Peyer's patch (tissue), 4 donors: ENCODE measurements at places on chromosomes 1 and 21.

- peak; percentile 44 for DNase-seq
Observed at GRCh38 chr1:17119076-17119772, at the start of gene PADI2. Gene PADI2, minus strand, starts transcription at chr1:17119451. Its CDS starts 80 bp downstream, at chr1:17119371.

- DNase-seq, result no peak
Observed at GRCh38 chr1:60978421-60979357, 103.7 kb upstream of the NFIA start.

DNA sequence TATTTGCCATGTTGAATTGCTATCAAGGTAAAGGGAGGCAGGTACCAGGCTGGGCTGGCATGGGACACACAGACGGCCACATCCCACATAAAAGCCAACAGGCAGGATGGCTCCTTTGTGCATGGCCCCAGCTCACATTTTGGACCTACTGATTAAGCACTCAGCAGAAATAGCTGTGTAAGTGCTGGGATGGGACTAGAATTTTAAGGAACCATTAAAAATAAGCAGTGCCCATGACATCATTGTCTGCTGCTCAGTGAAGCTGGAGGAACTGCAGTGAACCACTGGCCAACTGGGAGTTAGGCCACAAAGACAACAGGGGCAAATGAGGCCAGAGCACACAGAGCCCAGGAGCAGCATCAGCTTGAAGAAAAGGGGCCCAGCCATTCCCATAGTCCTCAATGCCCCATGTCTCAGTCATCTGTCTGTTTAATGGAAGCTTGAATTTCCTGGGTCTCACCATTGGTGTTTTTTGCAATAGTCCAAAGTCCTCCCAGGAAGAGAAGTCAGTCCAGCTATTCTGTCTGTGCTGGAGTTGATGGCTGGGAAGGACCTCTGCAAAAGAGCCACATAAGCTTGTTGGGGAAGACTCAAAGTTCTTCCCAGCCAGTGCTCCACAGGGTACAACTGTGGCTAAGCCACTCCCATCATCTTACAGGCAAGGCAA, 45.3 kb upstream of the TNR start:
- DNase-seq, result no peak

- DNase-seq, result no peak
Observed at GRCh38 chr1:58000116-58000515, 546.4 kb downstream of the OMA1 start.

GRCh38 chr1:179588425-179589024, 3.1 kb upstream of the TDRD5 start:
- DNase-seq, result no peak

DNA sequence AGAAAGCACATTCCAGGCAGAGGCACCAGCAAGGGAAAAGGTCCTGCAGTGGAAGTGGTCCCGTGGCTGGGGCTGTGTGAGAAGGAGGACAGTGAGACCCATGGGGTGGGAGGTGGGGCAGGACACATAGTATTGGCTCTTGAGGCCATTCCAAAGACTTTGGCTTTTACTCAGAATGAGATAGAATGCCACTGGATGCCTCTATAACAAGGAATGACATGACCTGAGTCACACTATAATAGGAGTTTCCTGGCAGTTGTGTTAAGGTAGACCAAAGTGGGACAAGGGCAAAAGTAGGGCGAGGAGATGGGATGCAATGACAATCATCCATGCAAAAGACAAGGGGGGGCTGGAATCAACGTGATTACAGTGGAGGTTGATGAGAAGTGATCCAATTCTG, 24.7 kb upstream of the LAMC2 start:
- no peak for DNase-seq

DNA sequence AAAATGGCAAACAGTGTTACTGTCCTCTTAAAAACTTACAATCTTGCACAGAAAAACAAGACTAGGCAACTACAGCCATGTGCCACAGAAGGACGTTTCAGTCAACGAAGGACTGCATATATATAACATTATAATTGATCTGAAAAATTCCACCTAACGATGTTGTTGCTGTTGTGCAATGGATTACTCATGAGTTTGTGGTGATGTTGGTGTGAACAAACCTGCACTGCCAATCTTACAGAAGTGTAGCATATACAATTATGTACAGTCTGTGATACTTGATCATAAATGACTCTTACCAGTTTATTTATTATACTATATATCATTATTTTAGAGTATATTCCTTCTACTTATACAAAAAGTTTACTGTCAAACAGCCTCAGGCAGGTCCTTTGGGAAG, 6.8 kb upstream of the VAMP4 start:
- no peak for DNase-seq

- no peak for DNase-seq
Observed at GRCh38 chr1:69913977-69914376, 291.4 kb downstream of the LRRC40 start.

DNA sequence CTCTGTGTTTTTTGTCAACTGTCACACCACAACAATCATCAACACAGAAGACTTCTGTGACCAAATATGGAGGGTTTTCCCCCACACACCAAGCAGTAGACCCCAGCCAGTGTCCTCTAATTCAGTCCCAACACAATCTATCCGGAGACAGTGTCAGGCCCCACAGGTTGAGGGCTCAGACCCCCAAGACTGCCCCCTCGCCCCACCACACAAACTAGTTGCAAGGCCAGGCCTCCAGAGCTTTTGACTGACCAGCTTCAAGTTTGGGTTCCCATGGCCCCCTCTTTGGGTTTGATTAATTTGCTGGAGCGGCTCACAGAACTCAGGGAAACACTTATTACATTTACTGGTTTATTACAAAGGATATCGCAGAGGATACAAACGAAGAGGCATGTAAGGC, 37.2 kb downstream of the NEK2 start:
- DNase-seq, result no peak

DNA sequence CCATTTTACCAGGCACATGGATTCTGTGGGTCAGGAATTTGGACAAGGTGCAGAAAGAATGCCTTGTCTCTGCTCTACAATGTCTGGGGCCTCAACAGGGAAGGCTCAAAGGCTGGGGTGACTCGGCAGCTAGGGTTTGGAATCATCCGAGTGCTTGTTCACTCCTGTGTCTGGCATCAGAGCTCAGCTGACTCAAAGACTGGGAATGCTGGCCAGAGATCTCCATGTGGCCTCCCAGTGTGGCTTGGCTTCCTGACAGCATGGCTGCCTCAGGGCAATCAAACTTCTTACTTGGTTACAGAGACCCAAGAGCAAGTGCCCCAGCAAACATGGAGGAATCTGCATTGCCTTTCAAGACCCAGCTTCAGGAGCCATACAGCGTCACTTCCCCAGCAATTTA, 110.5 kb downstream of the TOMM20 start:
- no peak for DNase-seq

GRCh38 chr1:40701684-40702083, 10.2 kb downstream of the NFYC start:
- DNase-seq, result no peak

- no peak for DNase-seq
Observed at GRCh38 chr1:235124665-235125064, 4.0 kb downstream of the TOMM20 start.

DNA sequence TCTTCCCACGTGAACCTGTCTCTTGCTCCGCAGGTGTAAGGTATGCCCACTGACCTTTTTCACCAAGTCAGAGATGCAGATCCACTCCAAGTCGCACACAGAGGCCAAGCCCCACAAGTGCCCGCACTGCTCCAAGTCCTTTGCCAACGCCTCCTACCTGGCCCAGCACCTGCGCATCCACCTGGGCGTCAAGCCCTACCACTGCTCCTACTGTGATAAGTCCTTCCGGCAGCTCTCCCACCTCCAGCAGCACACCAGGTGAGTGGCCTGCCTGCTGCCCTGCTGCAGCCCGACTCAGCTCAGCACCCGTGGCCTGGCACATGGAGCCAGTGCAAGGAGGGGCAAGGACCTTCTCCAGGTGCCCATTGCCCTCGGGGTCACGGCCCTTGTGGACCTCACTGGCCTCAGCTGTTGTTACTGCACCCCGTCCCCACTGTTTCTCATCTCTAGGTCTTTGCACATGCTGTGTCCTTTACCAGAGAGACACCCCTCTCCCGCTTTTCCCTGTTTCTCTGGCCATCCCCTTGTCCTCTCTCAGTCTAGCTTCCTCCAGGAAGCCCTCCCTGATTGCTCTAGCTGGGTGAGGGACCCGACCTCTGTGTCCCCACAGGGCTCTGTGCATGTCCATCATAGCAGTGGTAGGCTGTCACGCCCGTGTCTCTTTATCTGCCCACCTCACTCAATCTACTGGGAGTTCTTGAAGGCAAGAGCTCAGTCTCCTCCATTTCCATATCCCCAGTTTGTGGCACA, 25.4 kb downstream of the ZNF362 start:
- DNase-seq, result no peak

- DNase-seq, result no peak
Observed at GRCh38 chr1:119046785-119047438, 58.8 kb upstream of the TBX15 start.

DNA sequence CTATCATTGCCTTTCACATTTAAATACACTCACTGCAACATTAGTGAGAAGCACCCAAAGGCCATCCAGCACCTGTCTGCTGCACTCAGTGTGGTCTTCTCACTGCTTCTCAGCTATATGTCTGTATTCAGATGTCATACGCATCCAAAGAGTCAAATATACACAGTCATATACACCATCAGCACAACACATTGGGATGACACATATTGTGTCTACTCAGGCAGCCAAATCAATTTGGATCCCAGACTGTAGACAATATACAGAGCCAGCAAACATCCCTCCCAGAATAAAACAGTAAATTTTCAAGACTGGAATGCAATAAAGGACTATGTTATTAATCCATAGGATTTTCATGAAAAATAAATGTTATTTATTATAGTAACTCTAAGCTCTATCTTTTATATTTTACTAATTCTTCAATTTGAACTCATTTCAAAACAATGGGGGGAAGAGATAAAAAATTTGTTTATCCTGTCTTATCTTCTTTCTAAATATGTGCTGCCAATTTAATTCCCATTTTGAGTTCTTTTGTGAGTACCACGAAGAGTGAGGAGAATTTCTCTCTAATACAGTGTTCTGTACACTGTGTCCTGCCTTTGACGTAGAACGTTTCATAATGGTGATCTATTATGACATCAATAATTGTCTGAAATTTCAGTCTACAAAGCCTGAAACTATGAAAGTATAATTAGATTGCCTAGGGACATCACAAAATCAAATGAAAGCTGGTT, 602.2 kb upstream of the CXADR start:
- no peak for DNase-seq

DNA sequence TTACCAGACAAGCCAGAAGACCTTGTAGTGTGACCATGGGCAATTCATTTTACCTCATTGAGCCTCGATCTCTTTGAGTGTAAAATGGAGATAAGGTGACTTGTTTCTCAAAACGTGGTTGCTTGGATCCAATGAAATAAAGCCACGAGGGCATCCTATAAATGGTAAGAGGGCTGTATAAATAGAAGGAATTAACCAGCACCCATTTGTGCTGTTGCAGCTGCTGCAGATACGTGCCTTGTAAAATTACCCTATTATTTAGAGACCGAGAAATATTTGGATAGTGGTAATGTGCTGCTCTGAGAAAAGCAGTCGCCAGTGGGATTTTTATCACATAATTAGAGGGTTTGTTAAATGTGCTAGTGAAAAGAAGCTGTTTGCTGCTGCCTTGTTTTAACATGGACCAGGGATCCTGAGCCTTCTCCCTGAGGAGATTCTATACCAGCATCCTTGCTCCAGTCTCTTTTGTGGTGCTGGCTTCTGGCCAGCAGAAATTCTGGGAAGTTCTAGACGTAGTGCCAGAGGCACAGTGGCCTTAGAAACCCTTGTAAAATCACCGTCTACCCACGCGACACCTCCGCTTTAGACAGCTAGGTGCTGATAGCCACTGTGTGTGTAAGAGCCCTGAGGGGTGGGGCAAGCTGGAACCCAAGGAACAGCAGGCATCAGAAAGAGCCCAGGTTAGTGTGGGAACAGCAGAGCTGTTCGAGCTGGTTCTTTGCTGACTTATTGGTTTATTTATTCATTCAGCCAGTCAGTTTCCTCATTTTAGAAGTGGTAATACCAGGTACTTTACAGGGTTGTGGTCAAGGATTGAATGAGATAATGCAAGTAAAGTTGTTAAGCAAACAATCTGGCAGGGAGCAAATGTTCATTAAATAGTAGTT, 137.5 kb downstream of the NOS1AP start:
- DNase-seq, result no peak
